Heart right ventricle (tissue), 16 donors: ENCODE measurements at places on chromosomes 7 and 10. TPM values are rescaled to one million over a fixed set of nuclear protein-coding genes. Genes with fewer than 3 reads are reported as not detected.

CALML3 gene
- polyA plus RNA-seq = 0.04 TPM

PDCD4 gene
- 15.9 TPM for polyA plus RNA-seq

GATA3 gene
- 1.2 TPM for polyA plus RNA-seq

- DNase-seq = no peak
Measured at GRCh38 chr10:59268460-59268859, 92.0 kb downstream of the PHYHIPL start.

DNA sequence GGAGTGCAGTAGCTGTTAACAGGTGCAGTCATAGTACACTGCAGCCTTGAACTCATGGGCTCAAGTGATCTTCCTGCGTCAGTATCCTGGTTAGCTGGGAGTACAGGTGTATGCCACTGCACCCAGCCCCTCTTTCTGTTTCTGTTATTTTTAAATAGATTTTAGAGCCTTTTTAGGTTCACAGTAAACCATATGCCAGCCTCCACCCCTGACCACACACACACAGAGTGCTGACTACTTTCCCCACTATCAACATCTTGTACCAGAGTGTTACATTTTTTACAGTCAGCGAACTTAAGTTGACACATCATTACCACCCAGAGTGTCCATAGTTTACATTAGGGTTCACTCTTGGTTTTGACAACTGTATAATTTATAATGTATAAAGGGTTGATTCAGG, 32.1 kb downstream of the MARCHF5 start:
- no peak for DNase-seq

DNA sequence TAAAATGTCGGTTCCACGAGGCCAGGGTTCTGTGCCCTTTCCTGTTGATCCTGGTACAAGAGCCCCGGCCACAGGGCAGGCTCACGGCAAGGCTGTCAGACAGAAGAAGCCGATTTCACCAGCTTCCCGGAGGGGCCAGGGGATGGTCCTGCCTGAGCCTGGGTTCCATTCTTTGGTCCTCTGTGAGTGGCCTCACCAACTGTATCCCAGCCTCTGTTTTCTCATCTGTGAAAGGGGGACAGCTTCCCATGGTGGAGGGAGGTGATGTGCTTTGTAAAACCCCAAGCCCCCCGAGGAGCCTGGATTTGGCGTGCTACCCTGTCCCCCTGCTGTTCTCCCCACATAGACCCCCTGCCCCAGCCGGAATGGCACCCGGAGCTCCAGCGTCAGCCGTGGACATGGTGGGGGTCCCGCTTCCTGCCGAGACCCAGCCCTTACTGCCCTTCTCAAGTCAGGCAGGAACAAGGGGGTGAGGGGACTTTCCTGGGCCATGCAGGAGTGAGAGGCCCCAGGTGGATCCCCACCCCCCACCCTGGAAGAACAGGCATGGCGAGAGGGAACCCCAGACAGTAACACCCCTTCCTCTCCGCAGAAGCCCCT, 28.3 kb upstream of the ELFN1 start:
- DNase-seq = no peak

OLAH gene
- polyA plus RNA-seq = not detected

- DNase-seq = no peak
Measured at GRCh38 chr7:12905671-12906070, 218.2 kb downstream of the ARL4A start.
